ENCODE measurements at places on chromosomes 4 and X.

GRCh38 chr4:114494246-114494803, 104.3 kb upstream of the UGT8 start:
- no peak for DNase-seq

DNA sequence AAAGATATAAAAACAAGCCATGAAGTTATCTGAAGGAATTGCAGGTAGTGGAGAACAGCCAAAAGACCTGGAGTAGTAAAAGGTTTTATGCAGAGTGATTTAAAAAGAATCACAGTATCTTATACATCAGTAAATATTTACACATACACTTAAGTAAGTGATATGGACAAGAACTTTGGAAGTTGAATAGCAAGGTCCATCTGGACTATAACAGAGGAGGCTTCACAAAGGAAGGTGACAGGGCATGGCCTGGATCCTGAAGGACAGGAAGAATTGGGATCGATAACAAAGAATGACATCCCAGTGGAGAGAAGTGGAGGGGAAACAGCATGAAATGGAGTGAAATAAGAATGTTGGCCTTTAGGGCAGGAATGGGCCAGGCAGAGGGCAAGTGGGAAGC, 46.2 kb downstream of the TET2 start:
- no peak for DNase-seq

- DNase-seq, result no peak
Measured at GRCh38 chr4:144213371-144213770, 72.9 kb upstream of the GYPA start.

DNA sequence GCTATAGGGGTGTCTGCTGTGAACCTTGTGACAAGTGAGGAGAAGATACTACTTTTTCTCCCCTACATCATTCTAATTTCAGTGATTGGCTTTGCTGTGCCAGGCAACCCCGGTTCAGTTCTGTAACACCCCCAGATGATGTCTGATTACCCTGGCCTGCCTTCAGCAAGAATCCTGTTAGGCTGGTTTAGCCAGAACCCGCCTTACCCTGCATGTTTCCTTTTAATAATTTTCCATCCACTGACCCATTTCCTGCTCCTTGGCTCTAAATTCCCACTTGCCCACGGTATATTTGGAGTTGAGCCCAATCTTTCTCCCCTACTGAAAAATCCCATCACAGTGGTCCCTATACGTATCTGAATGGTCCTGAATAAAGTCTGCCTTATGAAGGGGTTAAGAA, 46.5 kb upstream of the HPSE start:
- DNase-seq, result no peak

DNA sequence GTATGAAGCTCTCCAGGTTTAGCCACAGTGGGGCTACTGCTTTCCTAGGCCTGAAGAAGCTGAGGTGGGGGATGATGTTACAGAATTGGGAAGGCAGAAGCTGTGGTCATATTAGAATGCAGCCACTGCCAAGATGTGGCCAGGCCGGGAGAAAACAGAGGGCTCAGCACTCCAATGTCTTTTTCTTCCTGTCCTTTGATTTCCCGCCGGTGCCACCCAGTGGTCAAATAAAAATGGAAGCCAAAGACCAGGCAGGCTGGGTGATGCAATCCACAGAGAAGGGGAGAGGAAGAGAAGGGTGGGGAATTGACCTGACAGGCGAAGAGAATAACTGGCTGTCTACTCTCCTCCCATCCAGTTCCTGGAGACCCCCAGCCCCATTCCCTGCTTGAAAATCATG, 94.9 kb upstream of the SHISA3 start:
- DNase-seq, result peak; percentile 33

Data from nucleus accumbens (tissue), 56 donors.